ENCODE measurements at places on chromosomes 3 and 15.

DNA sequence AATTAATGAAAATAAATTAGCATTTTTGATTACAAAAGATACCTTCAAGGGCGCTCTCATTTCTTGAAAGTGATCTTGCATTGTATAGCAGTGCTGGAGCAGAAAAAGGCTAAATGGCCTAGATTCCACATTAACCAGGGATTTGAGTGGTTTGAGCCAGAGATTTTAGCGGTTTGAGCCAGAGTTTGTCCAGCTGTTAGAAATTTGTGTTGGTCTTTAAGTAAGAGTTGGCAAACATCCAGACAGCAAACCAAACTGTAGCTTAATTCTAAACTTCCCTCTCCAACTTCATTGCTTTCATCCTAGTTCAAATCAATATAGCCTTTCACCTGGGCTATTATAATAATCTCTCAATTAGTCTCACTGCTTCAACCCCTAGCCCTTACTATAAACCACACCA is 351.7 kb downstream of the IGSF11 start:
- no peak overlapping the region for H3K27ac ChIP-seq
- H3K36me3 ChIP-seq = no peaks in the 10 kb centered on the region
- H3K27me3 ChIP-seq = no peaks in the 10 kb centered on the region
- no peak for DNase-seq

DNA sequence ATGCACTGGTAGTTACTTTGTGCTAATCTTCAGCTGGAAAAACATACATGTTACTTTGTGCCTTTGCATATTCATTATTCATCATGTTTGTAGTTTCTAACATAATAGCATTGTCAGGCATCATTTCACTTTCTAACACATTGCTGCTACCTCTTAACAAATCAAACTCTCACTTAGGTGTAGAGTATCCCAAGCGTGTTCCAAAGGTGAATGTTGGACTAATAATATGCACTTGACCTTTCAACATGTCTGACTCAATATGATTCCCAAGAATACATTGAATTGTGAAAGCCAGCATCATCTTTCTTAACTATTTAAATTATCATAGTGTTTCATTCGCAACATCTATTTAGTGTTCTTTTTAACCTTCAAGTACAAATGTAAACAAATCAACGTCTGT is 211.6 kb downstream of the BBX start:
- H3K27me3 ChIP-seq = no peaks in the 10 kb centered on the region
- H3K36me3 ChIP-seq = peaks cover 4% of the 10 kb centered on the region
- H3K27ac ChIP-seq = no peak overlapping the region
- no peak for DNase-seq

GRCh38 chr15:98018761-98019351 is 58.4 kb downstream of the ARRDC4 start:
- H3K4me1 ChIP-seq = no peaks in the 10 kb centered on the region
- DNase-seq = no peak
- no peak overlapping the region for H3K4me3 ChIP-seq
- H3K27me3 ChIP-seq = no peaks in the 10 kb centered on the region
- no peaks in the 10 kb centered on the region for H3K36me3 ChIP-seq
- no peak overlapping the region for H3K27ac ChIP-seq

- no peak overlapping the region for H3K27ac ChIP-seq
- no peak overlapping the region for H3K4me3 ChIP-seq
- peaks cover 34% of the 10 kb centered on the region for H3K36me3 ChIP-seq
- DNase-seq = no peak
- no peaks in the 10 kb centered on the region for H3K4me1 ChIP-seq
- no peaks in the 10 kb centered on the region for H3K27me3 ChIP-seq
Observed at GRCh38 chr3:14672588-14672987, 2.4 kb upstream of the C3orf20 start.

- H3K4me1 ChIP-seq = peaks cover 30% of the 10 kb centered on the region
- peak overlapping the region; percentile 43 for H3K27ac ChIP-seq
- H3K4me3 ChIP-seq = peak overlapping the region; percentile 30
- no peaks in the 10 kb centered on the region for H3K36me3 ChIP-seq
Observed at GRCh38 chr3:52535411-52536111, 844 bp upstream of the UQCC5 start.

DNA sequence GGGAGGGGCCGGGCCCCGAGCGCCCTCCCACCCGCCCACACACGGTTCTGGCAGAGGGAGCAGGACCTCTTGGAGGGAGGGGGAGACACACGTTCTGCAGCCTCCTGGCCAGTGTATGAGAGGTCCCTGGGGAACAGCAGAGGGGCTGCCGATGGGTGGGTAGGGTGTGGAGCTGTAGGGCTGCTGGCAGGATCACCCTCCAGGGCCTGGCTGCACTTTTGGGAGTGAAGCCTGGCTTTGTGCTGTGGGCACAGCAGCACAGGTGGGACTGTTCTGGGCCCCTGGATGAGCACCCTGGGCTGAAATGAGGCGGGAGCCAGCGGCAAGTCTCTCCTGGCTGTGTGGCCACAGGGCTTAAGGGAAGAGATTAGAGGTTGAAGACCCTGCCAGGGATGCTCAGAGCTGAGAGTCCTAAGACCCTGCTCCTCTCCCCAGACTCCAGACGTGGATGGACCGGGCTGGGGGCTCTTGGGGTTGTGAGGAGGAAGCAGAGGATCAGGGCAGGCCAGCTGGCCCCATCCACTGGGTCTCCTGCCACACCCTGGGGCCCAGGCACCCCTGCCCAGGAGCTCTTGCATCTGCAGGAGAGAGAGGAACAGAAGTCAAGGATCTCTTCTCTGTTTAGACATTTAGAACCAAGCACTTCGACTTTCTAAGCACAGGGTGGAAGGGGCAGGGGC is 45.2 kb downstream of the RGMA start:
- no peak for DNase-seq
- H3K4me3 ChIP-seq = no peak overlapping the region

Measured in naive thymus-derived CD4-positive, alpha-beta T cell (primary cell).